ENCODE measurements at places on chromosomes 12 and 14.
A peak's percentile ranks its signal among the peaks of the same experiment; 100 is the strongest.

GRCh38 chr12:101327546-101327945 is 47.6 kb downstream of the UTP20 start:
- DNase-seq, result no peak

- no peak for DNase-seq
Measured at GRCh38 chr14:43183916-43184315, 1323.2 kb downstream of the FSCB start.

- DNase-seq, result no peak
Measured at GRCh38 chr12:111788178-111788654, 21.5 kb downstream of the ALDH2 start.

DNA sequence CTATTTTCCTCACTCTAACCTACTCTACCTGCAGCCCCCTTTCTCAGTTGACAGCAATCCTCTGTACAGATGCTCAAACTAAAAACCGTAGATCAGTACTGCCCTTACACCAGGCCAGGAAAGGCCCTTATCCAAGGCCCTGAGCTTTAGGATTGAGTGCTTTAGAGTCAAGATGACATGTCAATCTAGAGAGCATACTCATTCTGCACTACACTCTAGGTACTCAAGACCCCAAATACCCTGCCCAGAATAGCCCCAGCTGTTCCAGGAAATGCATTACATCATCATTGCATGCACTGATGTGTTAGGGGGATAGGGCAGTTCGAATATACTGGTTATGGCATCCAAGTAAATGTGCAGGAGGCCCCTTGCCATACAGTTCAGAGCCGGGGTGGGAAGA is 3.5 kb upstream of the PHLDA1 start:
- DNase-seq, result no peak

GRCh38 chr12:105954951-105955931 is 183.5 kb downstream of the NUAK1 start:
- no peak for DNase-seq

DNA sequence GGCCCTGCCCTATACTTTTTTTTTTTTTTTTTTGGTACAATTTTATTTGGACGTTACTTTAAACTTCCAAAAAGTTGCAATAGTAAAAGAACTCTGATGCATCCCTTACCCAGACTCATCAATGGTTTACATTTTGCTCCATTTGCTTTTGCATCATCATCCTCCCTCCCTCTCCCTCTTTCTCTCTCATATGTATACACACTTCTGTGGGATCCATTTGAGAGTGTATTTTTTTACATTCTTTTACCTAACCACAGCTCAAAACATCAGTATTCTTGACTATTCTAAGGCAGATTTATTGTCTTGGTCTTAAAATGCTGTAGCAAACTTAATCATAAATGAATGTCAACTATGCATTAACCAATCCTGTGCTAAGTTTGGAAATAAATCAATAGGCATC is 111.6 kb downstream of the PRICKLE1 start:
- no peak for DNase-seq

- DNase-seq, result no peak
Measured at GRCh38 chr12:116898669-116899068, 12.1 kb upstream of the FBXW8 start.

DNA sequence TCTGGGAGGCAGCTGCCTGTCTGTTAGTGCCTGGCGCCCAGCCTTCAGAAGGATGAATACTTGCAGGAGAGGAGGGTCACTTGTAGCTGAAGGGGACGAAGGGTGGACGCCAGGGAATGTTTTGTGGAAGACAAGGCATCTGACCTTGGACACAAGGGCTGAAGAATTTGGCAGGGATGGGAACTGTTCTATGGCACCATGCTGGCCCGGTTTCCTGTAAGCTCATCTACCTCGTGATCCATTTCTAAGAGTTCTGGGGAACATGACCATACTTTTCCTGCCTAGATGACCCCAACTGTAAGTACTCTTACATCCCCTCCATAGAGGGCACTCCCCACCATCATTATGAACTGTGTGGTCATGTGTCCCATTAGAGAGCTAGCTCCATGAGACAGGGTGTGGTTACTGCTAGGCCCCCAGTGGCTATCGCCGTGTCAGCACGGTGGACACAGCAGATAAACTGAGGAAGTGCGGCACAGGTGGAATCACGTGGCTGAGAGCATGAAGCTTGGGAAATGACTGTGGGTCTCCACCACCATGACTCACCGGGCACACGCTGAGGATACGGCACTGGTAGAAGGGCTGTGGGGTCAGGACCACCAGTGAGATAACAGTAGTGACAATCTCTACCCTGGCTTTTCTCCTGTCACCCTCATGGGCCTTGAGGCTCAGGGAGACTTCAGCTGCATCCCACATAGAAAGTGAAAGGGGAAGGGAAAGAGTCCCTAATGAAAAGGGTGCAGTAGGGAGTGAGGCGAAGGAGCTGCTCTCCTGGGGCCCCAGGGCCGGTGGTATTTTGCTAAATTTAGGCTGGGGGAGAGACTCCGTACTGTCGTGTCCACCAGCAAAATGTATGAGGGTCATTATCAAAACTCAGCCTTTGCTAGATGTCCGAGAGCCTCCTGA is 252.6 kb downstream of the FOXN3 start:
- DNase-seq, result no peak

- no peak for DNase-seq
Measured at GRCh38 chr12:30044206-30044605, 260.5 kb upstream of the TMTC1 start.

- no peak for DNase-seq
Measured at GRCh38 chr12:116597886-116598285, 38.7 kb downstream of the MAP1LC3B2 start.

DNA sequence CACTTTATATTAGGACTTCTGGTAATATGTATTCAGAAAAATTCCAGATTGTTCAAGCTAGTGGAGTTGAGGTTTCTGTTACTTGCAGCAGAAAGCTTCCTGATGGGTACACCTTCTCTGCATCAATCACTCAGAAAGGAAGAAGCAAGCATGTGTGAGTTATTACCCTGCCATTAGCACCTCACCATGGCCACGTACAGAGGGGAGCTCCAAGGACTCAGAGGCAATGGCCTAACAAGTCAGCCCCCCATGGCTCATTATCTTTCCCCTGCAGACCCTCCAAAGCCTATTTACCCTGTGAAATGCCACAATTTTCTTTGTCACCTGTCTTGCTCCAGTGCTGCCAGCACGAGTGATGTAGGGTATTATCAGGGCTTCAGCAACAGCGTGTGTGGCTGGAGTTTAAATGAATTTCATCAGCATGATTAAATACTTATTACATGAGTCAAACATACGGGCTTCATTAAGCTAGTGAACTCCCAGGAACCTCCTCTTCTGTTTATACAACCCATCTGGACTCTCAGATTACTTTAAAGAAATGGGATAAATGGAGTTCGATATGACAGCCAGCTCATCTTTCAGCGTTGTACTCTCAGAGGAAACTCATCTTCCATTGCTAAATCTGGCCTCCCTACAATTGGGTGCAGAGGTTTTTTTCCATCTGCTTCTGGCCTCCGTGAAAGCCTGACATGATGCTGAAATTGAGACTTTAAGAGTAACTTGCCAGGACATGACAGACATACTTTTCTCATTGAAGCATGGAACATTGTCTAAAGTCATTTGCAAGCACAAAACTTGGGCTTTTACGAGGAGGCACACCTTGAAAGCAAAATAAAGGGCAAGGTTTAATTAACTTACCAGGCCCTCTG is 135.9 kb downstream of the TMEM30B start:
- DNase-seq, result no peak

DNA sequence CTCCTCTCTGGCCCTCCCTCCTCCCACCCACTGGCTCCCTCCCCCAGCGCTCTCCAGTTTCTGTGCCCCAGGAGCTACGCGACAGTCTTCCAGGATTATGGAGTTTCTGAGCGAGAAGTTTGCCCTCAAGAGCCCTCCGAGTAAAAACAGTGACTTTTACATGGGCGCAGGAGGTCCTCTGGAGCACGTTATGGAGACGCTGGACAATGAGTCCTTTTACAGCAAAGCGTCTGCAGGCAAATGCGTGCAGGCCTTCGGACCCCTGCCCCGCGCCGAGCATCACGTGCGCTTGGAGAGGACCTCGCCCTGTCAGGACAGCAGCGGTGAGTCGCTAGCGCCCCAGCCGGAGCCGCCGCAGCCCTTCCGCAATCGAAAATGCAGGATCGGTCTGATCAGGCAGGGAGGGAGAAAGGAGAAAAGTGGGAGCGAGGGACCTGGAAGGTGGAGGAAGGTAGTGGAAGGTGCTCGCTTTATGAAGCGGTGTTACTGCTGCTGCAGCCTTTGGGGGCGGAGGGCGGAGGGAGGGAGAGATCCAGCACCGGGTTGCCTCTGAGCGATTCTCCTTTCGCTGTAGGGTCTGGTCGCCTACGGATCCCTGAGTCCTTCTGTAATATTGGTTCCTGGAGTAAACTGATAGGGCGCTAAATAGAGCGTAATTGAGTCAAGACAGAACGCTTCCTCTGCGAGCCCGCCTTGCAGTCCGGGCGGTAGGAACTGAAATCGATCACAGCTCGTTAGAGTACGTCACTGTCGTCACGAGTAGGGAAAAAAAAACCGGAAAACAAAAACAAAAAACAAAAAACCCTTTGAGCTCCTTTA is at the start of gene ALX1:
Gene ALX1 (plus strand): TSS at position 56 of the 819 bp plus-strand sequence. CDS start 42 bp downstream, at position 98.
- DNase-seq, result no peak

DNA sequence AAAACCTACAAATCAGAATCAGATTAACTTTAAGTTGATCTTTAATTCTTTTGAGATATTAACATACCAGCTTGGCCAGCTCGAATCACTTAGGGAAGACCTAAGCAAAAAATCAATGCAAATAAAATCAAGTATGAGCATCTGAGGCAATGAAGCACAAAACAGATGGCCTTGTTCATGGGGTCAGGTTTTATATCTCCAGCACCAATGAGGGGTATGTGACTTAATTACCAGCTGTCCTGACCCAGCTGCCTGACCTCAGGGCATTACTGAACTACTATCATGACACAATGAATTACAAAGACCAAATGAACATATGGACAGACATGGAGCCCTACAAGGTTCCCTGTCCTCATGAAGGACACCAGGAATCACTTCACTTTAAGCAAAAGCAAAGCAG is 70.5 kb downstream of the FGD6 start:
- DNase-seq, result no peak

- DNase-seq, result no peak
Measured at GRCh38 chr12:1384910-1385309, 209.5 kb downstream of the FBXL14 start.

DNA sequence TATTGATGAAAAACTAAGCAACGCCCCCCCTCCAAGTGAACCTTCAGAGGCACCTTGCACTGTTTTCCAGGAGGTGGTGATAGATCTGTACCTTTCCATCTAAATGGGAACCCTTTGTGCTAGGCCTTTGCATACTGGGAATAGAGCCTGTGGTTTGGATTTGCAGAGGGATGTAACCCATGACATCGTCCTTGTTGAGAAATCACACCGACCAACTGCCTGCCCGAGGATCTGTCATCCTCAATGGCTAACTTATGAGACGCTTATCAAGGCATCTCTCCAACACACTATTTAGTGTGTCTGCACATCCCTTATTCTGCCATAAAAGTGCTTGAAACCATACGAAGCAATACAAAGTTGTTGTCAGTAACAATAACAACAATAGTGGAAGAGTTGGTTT is 22.9 kb downstream of the NTN4 start:
- DNase-seq, result no peak

DNA sequence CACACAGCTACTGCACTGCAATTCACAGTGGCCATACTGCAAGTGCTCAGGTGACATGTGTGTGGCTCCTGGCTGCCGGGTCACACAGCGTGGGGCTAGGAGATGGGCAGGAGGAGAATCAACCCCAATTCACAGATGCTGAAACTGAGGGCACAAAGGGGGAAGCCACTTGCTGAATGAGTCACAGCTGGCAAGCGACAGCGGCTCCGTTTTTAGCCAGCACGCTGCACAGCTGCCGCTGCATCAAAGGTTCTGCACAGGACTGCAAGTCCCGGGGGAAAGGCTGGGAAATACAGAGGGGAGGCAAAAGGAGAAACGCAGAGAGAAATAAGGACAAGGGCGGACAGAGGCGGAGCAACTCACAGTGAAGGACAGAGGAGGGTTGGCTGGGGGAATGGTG is 57.9 kb downstream of the KDM2B start:
- DNase-seq, result no peak

- DNase-seq, result peak; percentile 73
Measured at GRCh38 chr14:88005978-88006851, 1.3 kb downstream of the GPR65 start.

DNA sequence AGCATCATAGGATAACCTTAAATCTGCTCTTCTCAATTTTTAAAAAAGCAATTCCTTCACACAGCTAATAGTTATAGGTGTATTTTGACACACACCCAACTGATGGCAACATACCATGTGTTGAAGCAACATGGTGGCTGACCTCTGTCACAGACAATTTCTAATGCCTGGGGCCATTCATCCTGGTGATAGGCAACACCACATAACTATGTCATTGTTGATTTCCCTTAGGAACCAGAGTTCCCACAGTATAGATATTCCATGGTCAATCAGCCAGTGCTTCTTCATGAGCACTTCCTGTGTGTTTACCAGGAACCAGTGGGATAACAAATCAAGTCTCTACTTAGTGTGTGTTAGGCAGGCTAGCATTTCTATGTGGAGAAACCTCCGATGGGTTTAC is 88.3 kb downstream of the FIGNL2 start:
- DNase-seq, result no peak

- DNase-seq, result no peak
Measured at GRCh38 chr12:77894556-77894955, 63.9 kb downstream of the NAV3 start.

DNA sequence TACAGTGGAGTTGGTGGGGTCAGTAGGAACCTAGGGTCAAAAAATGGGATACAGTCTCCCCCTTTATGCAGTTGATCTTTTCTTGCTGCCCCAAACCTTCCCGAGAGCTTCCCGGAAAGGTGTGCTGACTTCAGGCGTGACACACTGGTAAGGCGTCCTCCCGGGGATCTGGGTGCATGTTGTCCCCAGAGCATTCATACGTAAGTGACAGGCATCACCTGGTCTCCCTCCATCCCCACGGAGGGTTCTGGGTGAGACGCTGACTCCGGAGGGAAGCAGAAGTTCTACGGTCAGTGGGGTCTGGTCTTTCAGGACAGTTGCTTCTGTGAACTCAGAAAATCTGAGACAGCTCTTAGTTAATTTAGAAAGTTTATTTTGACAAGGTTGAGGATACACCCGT is 159.6 kb upstream of the RTL1 start:
- DNase-seq, result no peak

DNA sequence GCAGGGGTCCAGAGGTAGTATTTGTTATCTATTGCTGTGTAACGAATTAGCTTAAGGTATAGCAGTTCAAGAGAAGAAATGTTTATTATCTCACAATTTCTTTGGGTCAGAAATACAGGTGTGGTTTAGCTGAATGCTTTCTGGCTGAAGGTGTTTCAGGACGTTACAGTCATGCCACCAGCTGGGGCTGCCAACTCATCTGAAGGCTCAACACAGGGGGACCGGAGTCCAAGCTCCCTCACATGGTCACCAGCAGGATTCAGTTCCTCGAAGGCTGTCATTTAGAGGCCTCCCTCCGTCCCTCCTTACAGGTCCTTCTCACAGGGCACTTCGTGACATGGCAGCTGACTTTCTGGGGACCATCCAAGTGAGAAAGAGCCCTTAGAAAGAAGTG is 37.5 kb upstream of the SINHCAF start:
- DNase-seq, result no peak

- DNase-seq, result no peak
Measured at GRCh38 chr14:87252103-87252502, 740.9 kb downstream of the GALC start.
